NCI-H226 (cell line): ENCODE measurements at places on chromosomes 12 and 14.

DNA sequence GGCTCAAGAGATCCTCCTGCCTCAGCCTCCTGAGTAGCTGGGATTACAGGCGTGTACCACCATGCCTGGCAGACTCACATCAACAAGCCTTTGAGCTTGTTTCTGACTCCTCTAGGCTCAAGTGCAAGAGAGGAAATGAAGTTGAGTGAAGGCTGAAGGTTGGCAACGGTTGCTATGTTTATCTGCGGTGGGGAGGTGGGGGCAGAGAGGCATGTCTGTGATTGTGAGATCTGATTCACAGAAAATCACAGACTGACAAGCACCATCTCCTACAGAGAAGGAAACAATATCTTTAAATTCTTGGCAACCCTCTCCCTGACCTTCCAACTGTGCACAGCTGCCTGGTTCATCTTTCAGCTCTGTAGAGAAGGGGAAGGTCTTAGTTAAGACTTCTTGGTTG lies 22.1 kb upstream of the NINJ2 start:
- peak; percentile 79 for DNase-seq

DNA sequence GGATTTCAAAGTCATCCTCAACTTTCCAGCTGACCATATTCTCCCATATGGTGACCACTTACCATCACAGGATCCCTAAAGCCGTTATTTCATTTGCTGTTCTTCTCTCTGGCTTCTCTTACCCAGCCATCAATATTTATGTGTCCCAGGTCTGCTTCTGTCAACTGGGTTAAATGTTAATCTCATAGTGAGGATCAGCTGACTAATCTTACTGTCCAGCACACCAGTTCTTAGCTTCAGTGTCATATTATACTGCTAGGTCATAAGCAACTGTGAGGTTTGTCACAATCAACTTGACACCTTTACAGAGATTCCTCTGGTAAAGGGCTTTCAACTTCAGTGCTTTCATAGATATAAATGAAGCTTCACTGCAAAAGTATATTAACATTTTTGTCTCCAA lies 294.4 kb downstream of the DIO2 start:
- DNase-seq, result no peak

- no peak for DNase-seq
These were observed 199.1 kb downstream of the GLT1D1 start for GRCh38 chr12:129052373-129052772.

DNA sequence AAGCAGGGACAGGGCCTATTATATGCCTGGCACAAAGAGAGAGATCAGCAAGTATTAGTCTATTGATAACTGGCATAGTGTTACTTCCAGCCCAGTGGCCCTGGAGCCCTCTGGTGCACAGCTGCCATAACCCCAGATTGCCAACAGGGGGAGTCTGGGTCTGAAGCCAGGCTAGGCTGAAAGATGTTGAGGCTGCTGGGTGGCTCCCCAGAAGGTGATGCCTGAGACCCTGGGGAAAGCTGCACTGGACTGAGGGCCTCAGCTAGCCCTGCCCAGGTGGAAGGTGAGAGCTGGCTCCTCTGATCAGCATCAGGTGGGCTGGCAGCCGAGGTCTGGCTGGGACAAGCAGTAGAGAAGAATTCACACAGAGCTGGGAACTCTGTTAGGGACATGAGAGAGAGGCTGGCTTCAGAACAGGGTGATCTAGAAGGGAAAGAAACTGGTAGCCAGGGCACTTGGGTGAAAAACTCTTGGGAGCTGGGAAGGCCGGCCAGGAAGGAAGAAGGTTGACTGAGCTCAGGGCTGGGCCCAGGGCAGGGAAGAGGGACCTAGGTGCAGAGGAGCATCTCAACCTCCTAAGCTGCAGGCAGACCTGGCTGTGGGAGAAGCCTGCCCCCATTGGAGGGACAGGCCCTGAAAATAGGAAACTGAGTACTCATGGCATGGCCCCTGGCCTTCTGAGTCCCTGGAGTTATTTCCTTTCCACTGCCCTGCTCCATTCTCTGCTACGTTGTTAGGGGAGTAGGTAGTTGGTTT lies 3.9 kb downstream of the GZMH start:
- DNase-seq, result no peak

DNA sequence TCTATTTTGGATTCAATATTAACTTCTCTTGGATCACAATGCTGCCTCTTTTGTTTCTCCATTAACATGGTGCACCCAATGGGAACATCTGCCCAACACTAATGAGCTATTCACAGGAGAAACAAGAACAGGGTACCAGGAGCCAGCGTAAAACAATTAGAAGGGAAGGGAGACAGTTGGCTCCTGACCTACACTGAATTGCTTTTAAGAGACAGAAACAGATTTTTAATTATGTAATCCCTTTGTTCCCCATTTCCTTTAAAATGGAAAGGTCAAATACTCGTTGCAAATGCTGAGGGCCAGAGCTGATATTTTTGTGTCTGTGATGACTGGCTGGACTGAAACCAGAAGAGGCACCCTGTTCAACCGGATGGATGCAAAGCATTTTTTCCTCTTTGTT lies 108.3 kb downstream of the SEC23A start:
- no peak for DNase-seq

DNA sequence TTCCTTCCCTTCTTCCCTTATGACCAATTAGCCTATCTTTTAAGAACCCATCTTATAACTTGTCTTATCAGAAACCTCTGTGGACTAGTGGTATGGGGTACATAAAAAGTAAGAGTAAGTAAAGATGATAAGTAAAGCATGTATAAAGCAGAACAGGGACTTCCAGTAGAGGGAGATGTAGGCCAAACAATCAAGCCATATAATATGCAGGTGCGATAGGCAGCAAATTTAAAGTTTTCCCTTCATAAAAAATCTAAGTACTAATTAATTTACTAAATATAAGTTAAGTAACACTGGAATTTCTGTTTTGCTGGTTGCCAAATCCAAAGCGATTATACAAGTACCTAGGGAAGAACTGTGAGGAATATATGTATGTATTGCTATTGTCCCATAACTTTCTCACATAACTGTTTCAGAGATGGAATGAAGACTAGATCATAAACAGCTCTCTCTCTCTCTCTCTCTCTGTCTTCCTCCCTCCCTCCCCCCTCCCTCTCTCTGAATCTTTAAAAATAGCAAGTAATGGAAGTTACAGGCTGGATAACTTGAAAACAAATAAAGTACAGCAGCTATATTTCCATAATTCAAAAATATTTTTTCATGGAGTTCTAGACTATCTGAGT lies 25.7 kb downstream of the METTL25 start:
- DNase-seq, result no peak

DNA sequence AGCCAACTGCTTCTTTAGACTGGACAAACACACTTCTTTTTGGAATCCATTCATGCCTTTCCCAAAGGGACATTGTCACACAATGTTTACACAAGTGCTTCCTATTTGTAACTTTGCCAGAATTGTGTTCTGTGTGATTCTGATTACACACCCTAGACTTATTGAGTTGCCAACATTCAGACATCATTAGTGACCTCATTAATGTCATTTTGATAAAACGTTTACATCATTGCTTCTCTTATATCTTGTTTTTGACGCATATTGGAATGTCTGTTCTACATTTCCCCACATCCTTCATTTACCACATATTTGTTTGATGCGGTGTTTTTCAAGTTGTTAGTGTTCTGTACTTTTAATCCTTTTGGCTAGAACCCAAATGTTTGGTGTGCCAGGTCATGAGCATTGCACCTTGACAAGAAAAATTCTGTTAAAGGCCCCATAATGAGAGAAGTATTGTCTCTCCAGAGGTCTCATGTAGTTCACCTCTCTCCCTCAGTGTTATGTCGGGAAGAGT lies 305.5 kb downstream of the AEBP2 start:
- no peak for DNase-seq

DNA sequence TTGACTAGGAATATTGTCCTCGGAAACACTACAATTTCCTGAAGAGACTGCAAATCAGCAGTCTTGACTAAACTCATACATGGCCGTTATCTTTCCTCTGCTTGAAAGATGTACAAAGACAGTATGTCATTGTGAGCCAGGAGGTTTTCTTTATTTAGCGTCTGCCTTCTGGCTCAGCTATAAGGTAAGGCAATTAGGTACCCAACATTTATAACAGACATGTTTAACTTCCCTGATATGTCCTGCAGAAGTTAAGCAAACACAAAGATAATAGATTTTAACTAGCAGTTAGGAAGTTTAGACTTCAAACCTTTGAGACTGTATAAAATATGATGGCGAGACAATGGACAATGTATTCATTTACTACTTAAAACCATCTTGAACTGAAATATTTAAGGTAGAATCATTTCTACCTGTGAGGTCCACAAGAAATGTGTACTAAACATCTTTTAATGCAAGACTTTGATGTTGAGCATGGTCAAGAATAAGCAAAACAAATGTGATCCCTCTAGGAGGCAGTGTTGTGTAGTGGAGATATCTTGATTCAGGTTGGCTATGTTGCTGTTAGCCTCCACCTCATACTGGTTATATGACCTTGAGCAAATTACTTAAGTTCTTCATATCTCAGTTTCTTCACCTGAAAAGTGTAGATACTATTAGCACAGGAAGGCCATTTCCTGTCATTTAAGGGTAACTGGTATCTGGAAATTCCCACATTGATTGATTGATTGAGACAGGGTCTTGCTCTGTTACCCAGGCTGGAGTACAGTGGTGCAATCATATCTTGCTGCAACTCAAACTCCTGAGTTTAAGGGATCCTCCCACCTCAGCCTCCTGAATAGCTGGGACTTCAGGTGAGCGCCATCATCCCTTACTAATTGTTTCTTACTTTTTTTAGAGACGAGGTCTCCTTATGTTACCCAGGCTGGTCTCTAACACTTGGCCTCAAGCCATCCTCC lies 96.3 kb upstream of the EEA1 start:
- DNase-seq, result peak; percentile 25

- no peak for DNase-seq
These were observed 301.6 kb downstream of the CACNA1C start for GRCh38 chr12:2354151-2354991.

DNA sequence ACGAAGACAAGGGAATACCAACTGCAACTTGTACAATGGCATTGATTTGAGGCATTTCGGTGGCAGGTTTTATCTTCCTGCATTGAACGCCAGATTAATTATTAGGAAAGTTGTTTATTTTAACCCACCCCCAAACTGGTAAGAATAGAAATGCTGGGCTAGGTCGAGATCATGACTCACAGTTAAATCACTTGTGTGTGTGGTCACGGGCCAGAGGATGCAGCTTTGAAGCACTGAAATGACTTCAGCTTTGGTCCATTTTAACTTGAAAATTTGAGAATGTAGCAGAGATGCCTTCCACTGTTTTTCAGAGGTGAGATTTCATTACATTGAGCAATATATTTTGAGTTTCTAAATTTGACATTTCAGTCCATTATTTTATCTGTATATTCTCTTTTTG lies 23.6 kb upstream of the KCNH3 start:
- DNase-seq, result peak; percentile 69

GRCh38 chr14:60294411-60295069 lies 45.5 kb downstream of the PPM1A start:
- DNase-seq, result no peak

- no peak for DNase-seq
These were observed 27.2 kb upstream of the LRRK2 start for GRCh38 chr12:40197590-40197989.

DNA sequence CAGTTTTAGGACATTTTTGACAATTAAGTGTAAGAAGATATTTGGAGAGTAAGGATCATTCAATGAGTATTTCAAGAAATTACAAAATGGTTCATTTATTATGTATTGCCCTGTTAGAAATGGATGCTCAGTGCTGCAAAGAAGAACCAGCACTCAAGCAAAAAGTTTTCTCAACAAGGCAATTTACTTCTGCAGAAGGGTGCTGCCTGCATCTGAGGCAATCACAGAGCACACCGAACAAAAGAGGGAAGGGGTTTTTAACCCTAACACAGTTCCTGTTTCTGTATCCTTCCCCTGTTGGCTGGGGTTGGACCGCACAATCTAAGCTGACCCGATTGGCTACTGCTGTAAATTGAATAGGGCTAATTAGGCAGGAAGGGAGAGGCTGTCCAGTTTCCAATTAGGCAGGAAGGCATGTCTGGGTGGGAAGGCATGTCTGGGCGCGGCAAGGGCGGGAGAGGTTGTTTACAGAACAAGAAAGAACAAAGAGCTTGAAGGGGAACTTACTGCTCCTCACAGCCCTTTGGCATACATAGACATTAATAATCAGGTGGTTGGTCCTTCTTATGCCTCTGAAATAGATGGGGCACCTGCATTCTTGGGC lies 41.4 kb downstream of the SPTSSA start:
- no peak for DNase-seq

GRCh38 chr12:42267413-42268190 lies 29.6 kb upstream of the YAF2 start:
- DNase-seq, result no peak

GRCh38 chr12:57864442-57865083 lies 18.0 kb upstream of the CTDSP2 start:
- DNase-seq, result no peak

DNA sequence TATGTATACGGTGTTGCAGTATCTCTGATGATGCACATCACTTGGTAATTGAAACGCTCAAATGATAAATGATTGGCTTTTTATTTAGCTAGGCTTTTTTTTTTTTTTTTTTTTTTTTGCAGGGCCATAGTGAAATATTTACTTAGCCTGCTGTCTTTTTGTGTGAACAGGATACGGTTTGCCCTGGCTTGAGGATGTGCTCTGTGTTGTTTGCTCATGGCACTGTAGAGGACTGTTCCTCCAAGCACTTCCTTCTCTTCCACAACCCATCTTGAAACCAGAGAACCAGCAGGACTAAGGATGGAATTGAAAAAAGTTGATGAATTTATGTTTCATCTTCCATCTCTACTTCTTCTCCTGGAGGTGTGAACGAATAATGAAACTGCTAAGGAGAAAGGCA lies 15.5 kb upstream of the SSPN start:
- no peak for DNase-seq

DNA sequence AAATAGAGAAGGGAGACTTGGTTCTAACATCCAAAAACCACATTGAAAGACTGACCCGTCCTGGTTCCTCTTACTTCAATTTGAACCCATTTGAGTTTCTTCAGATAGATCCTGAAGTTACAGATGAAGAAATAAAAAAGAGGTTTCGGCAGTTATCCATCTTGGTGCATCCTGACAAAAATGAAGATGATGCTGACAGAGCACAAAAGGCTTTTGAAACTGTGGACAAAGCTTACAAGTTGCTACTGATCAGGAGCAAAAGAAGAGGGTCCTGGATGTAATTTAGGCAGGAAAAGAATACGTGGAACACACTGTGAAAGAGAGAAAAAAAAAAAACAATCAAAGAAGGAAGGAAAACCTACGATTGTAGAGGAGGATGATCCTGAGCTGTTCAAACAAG lies 25.4 kb upstream of the NFKBIA start:
- DNase-seq, result no peak

DNA sequence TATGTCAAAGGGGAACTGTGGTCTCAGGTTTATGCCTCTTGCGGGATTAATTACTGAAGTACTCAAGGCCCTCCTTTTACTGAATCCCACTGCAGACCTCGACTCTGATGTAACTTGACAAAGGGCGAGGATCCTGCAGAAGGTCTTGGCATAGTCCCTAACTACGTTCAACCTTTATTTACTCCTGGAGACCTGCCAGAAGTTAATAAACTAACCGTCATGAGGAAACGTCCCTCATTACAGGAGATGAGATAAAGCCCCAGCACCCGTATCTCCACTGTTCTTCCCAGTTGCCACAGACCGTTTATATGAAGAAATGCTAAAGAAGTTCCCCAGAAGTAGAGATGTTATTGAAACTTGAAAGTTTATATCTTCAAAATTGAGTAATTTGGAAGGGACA lies 190.9 kb downstream of the ETV6 start:
- no peak for DNase-seq
